ENCODE measurements at places on chromosomes 11 and 22. TPM values are rescaled to one million over a fixed set of nuclear protein-coding genes. Genes with fewer than 3 reads are reported as not detected.

Gene NCAM1
- total RNA-seq: 536 TPM

Gene KRTAP5-9
- 0.29 TPM for total RNA-seq

Gene GSTT4
- total RNA-seq: not detected

Gene HEPHL1
- not detected for total RNA-seq

Gene NECTIN1
- total RNA-seq: 4.0 TPM

Gene DRAP1
- total RNA-seq: 165 TPM

Gene OTOG
- total RNA-seq: 0.10 TPM

Gene CHST1
- 0.21 TPM for total RNA-seq

Gene PTDSS2
- total RNA-seq: 78.1 TPM

- no peak for DNase-seq
Measured at GRCh38 chr22:27614650-27615007, 186.9 kb downstream of the MN1 start.

DNA sequence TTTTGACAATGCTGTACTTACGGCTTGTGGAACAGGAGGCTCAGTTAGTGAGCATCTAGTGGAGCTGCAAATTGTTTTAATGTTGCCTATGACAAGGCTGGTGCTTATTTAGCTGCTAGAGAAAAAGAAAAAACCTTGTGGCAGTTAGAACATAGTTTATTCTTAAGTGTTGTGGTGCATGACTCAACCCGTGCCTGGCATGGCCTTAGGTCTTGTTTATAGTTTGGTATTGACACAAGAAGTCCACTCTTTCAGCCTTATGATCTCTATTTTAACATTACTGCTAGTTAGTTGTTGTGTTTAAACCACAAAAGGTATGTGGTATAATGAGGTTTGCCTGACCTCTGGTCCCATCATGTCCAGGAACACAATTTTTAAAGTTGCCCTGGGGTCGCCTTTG lies 744.6 kb downstream of the FAM181B start:
- DNase-seq: no peak

GRCh38 chr22:22410121-22410520 lies 98.4 kb downstream of the ZNF280B start:
- DNase-seq: peak; percentile 97

DNA sequence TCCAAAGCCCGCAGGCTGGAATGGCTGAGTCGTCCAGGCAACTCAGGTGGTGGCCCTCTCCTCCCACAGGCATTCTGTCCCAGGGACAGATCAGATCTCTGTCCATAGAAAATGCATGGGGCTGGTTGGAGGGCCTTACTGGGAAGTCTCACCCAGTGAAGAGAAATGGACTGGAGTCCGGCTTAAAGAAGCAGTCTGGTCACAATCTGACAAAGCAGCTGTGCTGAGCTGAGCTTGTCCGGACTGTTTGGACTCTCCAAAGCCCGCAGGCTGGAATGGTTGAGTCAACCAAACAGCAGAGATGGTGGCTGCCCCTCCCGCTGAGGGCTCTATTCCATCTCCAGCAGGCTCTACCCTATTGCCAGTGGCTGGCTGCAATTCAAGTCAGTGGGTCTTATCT lies 14.4 kb upstream of the DEPDC7 start:
- peak; percentile 74 for DNase-seq

DNA sequence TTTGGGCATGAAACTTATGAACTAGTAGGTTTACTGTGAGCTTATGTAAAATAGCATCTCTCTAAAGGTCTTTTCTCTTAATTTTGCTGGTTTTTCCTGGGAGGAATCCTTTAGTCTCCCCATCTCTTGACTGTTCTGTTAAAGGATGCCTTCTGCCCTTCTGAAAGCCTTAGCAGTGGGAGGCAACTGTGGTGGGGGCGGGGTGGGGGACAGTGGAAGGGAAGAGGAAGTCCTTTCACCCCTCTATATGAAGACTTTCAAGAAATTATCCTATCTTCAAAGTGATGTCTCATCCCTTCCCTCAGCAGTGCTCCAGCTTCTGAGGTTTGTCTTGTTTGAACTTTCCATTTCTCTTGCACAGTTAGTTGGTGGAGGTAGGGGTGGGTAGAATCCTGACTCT lies 73.1 kb downstream of the ELP4 start:
- no peak for DNase-seq

DNA sequence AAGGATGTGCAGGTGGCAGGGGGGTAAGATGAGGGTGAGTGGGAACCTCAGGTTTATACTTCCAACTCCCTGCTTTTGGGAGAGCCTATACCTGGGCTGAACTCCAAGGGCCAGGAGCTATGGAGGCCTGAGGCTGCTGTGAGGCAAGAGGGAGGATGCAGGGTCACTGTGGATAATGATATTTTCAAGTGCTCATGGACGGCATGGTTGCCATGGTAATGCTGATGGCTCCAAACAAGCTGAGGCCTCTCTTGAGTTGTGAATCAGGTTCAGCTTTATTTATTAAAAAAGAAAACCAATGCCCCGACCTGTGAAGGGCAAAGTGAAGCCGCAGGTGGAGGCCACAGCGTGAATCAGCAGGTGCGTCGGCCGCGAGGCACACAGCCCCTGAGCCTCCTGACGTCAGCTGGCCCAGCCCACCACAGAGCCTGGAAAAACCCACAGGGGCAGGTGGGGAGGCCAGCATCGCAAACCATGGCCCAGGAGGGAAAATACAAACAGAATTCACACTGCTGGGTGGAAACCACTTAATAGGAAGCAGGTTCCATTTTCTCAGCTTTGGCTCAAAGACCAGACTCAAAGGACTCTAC lies 17.4 kb upstream of the CREB3L1 start:
- DNase-seq: no peak

- no peak for DNase-seq
Measured at GRCh38 chr11:70845591-70846041, 406.8 kb downstream of the SHANK2 start.

DNA sequence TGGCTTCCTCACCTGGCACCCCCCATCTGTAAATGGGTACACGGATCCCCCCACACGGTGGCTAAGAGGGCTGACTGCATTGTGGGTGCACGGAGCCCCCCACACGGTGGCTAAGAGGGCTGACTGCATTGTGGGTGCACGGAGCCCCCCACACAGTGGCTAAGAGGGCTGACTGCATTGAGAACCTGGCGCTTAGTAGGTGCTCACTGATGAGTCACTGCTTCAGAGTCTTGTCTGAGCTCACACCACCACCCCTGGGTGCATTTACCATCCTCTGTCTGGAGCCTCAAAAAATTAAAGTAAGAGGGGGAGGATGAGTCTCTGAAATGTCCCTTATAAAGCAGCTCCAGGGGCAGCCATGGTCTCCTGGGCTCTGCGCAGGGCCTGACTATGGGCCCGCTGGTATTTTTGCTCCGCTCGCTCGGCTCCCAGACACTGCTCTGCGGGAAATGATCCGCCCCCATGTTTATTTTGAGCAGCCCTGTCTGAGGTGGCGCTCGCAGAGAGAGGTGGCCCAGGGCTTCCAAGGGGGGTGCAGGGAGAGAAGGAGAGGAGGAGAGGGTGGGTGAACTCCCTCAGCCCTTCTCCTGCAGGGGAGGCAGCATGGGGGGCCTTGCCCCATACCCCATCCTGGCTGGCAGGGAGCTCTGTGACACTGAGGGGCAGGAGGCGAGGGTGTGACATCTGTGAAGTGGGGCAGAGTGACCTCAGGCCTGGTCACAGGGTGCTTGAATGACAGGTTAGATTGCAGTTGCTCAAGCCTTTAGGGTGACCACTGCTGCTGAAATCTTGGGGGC lies 82.6 kb downstream of the CACNA1I start:
- DNase-seq: no peak

GRCh38 chr11:26936109-26936508 lies 57.8 kb upstream of the FIBIN start:
- DNase-seq: no peak

- no peak for DNase-seq
Measured at GRCh38 chr11:88657076-88657738, 319.7 kb upstream of the CTSC start.

DNA sequence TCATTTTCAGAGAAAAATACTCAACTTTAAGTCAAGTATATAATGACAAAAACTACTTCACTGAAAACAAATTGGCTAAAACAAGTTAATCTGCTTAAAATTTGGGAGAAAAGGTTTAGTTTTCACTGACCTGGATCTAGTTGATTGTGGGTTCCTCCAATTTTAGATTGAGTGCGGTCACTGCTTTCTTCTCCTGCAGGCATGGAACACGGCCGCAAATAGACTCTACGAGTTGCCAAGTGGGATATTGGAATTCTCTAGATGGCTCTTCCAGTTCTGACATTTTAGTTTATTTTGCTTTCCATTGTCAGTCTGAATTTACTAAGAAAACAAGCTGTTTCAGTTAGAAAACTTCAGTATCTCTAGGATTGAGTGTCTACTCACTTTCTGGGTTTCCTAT lies 12.3 kb downstream of the OR4C5 start:
- DNase-seq: no peak

DNA sequence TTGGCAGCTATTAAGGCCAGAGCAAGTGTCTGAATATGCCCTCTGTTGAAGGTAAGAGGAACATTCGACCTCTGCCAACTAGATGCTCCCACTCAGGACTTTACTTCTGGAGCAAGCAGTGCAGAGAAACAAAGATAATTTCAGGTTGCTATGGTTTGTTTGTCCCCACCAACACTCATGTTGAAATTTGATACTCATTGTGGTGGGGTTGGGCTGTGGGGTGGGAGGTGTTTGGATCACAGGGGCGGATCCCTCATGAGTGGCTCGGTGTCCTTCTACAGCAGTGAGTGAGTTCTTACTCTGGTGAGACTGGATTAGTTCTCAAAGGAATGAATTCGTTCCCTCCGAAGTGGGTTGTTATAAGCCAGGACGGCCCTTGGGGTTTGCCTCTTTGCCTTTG lies 12.0 kb downstream of the OR8A1 start:
- peak; percentile 7 for DNase-seq

DNA sequence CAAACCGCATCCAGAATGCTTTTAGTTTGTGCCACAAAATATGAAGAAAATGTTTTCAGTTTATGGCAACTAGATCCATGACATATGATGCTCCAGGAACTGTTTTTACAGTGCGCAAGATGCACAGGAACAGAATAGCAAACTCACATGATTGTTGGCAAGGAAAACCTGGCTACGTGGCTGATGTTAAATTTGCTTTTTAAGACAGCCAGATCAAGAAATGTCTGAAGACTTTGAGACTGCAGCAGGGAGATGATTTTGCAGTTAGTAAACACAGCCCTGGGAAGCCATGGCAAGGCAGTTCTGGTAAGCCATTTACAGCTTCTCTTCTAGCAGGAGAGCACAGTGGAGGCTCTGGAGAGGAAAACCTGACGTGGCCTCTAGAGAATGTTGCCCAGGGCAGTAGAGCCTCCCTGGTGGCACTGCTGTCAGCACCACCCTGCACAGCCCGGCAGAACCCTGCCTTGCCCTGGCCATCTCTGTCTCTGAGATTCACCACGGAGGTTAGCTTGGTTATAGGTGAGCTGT lies 69.8 kb upstream of the TNRC6B start:
- DNase-seq: peak; percentile 34

GRCh38 chr11:63277345-63277943 lies 34.0 kb upstream of the SLC22A25 start:
- DNase-seq: no peak

- no peak for DNase-seq
Measured at GRCh38 chr22:49350441-49351121, 477.1 kb downstream of the BRD1 start.

DNA sequence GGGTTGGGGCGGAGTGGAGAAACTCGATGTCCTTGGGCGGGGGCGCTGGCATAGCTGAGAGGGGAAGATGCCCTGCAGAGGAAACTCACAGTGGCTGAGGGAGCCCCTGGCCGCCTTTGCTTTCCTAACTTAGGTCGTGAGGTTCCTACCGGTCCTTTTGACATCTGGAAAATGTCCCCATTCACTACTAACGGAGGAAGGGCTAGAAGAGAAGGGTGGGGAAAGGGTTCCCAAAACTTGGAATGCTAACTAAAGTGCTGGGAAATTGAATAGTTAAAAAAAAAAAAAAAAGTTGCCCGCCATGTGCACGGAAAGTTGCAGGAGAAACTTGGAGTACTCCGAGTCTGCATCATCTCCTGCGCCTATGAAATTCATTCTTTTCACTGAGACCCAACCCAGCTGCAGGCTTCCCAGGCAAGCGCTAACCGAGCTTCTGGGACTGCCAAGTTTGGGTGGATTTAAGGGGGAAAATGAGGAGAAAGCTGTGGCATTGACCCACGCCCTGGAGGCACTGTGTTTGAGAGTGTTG lies 796 bp downstream of the TIMP3 start:
- no peak for DNase-seq

DNA sequence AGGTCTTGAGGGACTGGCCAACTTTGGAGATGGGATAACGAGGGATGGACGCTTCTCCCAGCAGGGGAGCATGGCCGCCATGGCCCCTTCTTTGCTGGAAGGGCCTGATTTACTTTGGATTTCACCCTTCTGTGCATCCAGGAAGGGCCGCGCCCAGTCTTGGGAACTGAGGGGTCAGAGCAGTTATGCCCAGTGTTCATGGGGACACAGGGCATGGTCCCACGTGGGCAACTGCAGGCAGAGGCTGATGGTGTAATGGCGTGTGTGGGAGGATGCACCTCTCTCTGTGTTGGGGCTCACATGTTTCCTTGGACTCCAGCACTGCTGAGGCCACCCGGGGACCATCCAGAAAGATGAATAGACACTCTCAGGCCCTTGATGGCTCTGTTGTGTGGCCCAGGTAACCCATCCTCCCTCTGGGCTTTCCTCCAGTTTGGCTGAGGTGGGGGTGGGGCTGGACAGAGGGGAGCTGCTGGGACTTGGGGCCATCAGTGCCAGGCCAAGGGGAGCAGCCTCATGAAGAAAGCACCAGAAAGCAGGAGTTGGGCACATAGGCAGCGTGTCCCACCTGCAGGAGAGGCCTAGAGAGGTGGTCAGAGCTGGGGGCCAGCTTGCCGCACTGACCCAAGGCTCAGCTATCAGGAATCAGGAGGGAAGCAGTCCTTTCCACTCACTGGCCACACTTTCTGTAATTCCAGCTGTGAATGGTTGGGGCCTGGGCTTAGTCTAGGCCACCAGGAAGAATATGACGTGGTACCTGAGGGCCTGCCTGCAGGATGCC lies 1033.9 kb downstream of the TBC1D22A start:
- no peak for DNase-seq

GRCh38 chr11:35227576-35228327 lies 88.8 kb downstream of the CD44 start:
- no peak for DNase-seq

DNA sequence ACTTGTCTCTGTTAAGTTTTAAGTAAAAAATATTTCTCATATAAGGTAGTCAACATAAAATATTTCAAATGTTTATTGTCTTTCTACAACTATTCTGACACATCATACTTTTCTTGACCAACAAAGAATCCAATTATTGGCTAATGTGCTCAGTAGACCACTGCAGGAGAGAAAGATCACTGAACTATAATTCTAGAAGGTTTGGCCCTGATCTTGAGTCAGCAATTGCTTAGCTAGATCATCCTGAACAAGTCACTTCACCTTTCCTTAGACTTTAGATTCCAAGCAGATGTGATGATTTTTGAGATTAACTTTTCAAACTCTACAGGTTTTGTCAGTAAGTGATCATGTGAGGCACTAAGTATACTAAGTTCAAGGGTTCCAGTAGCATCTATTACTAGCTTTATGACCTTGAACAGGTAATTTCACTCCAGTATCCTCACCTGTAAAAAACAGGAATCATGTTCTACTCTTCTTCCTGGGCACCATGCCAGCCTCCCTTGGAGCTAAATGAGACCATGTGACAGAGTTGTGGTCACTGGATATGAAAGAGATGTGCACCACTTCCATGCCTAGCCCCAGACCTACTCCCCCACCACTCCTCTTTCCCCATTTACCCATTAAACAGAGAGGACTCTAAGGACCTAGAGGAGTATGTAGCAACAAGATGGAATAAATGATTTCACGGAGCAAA lies 17.3 kb downstream of the PGM2L1 start:
- no peak for DNase-seq
